Cardiac muscle cell (in vitro differentiated cells and primary cell): ENCODE measurements at places on chromosomes 6 and 20.
A peak's percentile ranks its signal among the peaks of the same experiment; 100 is the strongest.

- peaks cover 24% of the 10 kb centered on the region for H3K4me1 ChIP-seq
- peak overlapping the region; percentile 31 for H3K27ac ChIP-seq
- H3K27me3 ChIP-seq: no peaks in the 10 kb centered on the region
- H3K36me3 ChIP-seq: no peaks in the 10 kb centered on the region
- peak; percentile 85 for DNase-seq
Observed at GRCh38 chr20:62025832-62026563, 39.7 kb downstream of the TAF4 start.

GRCh38 chr6:93416571-93417420 lies 2.6 kb downstream of the EPHA7 start:
- peak overlapping the region; percentile 70 for H3K27ac ChIP-seq
- DNase-seq: peak; percentile 30

- H3K27ac ChIP-seq: no peak overlapping the region
- H3K36me3 ChIP-seq: no peaks in the 10 kb centered on the region
- no peaks in the 10 kb centered on the region for H3K27me3 ChIP-seq
- DNase-seq: peak; percentile 26
- H3K4me1 ChIP-seq: no peaks in the 10 kb centered on the region
Observed at GRCh38 chr6:137571854-137572253, 77.7 kb upstream of the OLIG3 start.

GRCh38 chr20:38126932-38127621 lies 38.0 kb downstream of the TGM2 start:
- peaks cover 9% of the 10 kb centered on the region for H3K36me3 ChIP-seq
- peak; percentile 86 for DNase-seq
- no peak overlapping the region for H3K4me3 ChIP-seq
- peaks cover 20% of the 10 kb centered on the region for H3K4me1 ChIP-seq

GRCh38 chr20:39214828-39215227 lies 252.7 kb downstream of the DHX35 start:
- no peaks in the 10 kb centered on the region for H3K36me3 ChIP-seq
- no peak overlapping the region for H3K4me3 ChIP-seq
- H3K4me1 ChIP-seq: no peaks in the 10 kb centered on the region

DNA sequence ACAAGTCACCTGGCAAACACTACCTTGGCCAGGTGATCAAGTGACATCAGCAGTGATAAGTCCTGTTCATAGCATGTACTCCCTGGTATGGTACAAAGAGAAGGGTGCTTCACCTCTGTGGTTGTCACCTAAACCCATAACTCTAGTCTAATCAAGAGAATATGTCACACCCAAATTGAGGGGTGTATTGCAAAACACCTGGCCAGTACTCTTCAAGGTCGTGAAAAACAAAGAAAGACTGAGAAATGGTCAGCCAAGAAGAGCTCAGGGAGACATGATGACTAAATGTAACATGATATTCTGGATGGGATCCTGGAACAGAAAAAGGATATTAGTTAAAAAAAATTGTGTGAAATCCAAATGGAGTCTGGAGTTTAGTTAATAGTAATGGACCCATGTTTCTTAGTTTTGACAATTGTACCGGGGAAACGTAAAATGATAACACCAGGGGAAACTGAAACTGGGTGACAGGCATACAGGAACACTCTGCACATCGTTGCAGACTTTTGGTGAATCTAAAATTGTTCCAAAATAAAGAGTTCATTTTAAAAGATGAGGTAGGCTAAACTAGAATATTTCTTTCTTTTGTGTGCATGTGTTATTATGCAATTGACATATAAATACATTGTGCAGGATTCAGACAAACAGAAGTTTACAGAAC lies 262.0 kb downstream of the CDC5L start:
- DNase-seq: peak; percentile 68
- H3K4me1 ChIP-seq: no peaks in the 10 kb centered on the region
- no peaks in the 10 kb centered on the region for H3K27me3 ChIP-seq
- no peak overlapping the region for H3K27ac ChIP-seq
- no peaks in the 10 kb centered on the region for H3K36me3 ChIP-seq
- no peak overlapping the region for H3K4me3 ChIP-seq

DNA sequence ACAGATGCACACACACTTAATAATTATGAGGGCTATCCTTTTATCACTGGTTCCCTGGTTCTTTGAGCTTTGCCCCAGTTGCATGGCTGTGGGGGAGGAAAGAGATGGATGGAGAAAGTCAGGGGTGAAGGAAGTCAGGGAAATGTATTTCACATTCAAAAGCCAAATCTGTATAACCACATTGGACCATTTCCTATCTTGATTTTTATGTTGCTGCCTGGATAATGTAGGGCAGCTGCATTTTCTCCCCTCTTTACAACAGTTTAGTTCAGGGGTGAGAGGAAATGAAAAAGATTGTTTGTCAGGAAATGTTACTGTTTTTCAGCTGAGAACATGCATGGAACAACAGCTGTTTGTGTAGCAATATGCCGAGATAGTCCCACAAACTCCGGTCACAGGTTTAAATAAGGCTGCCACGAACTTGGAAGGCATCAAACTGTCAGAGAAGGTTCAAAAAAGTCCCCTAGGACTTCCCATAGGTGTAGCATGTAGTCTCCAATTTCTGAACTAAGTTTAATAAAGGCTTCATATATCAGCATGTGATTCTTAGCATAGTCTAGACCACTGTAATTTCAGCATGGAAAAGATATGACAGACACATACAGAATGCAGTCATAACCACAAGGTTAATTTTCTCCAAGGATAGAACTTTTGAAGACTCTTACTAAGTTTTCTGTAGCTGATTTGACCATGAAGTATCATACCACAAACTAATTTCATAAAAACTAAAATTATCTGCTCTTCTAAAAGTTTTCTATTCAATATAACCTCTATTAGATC lies 82.1 kb upstream of the COL21A1 start:
- H3K27ac ChIP-seq: no peak overlapping the region
- no peak overlapping the region for H3K4me3 ChIP-seq
- no peaks in the 10 kb centered on the region for H3K4me1 ChIP-seq
- no peaks in the 10 kb centered on the region for H3K27me3 ChIP-seq
- DNase-seq: peak; percentile 88

- H3K4me1 ChIP-seq: peaks cover 63% of the 10 kb centered on the region
- H3K27me3 ChIP-seq: no peaks in the 10 kb centered on the region
Observed at GRCh38 chr20:37727957-37728634, 34.3 kb downstream of the CTNNBL1 start.

DNA sequence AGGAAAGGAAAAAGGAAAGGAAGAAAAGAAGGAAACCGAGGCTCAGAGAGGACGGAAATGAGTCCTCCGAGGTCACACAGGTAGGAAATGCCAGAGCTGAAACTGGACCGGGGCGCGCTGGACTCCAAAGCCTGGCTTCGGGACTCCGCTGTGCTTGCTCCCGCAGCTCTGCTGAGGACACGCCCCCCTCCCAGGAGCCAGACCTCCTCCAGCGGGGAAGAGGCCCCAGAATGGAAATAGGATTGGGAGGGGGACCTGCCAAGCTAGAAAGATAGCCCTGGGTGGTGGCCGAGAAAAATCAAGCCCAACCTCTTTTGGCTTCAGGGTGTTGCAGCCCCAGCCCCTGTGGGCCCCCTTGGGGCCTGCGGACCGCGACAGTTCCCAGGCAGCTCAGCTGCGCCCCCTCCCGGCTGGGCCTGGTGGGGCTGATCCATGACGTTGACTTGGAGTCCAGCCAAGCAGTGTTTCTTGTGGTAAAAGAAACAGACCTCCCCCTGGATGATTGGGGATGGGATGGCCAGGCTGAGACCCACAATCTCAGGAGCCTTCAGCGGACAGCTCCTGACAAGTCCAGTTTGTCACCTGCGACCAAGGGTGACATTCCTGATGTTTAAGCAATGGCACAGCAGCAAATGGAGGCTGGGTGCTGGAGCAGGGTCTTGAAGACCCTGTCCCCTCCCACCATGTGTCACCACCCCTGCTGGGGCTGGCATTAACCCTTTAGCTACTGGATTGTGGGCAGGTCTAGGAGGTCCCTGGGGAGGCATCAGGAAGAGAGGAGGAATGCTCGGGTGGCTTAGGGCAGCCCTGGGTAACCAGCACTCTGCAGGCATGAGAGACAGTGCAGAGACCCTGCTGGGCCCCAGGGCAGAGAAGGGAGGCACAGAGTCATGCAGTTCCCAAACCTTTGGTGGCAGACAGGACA lies 55.4 kb downstream of the RIPOR3 start:
- H3K27me3 ChIP-seq: no peaks in the 10 kb centered on the region
- H3K36me3 ChIP-seq: no peaks in the 10 kb centered on the region
- peaks cover 39% of the 10 kb centered on the region for H3K4me1 ChIP-seq
- peak overlapping the region; percentile 85 for H3K27ac ChIP-seq
- no peak overlapping the region for H3K4me3 ChIP-seq

GRCh38 chr6:7624796-7625710 lies 35.1 kb downstream of the SNRNP48 start:
- no peaks in the 10 kb centered on the region for H3K4me1 ChIP-seq
- no peak overlapping the region for H3K27ac ChIP-seq
- no peaks in the 10 kb centered on the region for H3K27me3 ChIP-seq
- no peak for DNase-seq
- H3K4me3 ChIP-seq: no peak overlapping the region

DNA sequence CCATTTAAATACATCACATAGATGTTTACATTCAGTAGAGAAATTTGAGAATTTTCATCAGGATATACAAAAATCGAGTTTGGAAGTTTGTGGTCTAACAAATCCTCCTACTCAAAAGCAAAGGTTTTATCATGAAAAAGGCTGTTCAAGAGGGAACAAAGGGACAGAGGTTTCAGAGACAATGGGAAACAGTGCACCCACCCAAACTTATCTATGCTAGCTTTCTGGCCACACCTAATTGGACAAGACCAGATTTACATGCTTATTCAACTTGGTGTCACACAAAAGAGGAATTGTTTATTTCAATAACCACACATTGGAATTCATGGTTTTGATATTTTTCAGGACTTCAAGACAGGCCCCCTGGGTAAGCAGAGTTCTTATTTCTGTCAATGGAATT lies 28.4 kb upstream of the RSPO3 start:
- DNase-seq: no peak
- H3K4me1 ChIP-seq: no peaks in the 10 kb centered on the region
- no peak overlapping the region for H3K27ac ChIP-seq
- no peaks in the 10 kb centered on the region for H3K36me3 ChIP-seq
- no peaks in the 10 kb centered on the region for H3K27me3 ChIP-seq

GRCh38 chr6:54419885-54420284 lies 111.6 kb downstream of the TINAG start:
- no peak overlapping the region for H3K4me3 ChIP-seq
- no peaks in the 10 kb centered on the region for H3K27me3 ChIP-seq
- H3K27ac ChIP-seq: no peak overlapping the region
- peak; percentile 90 for DNase-seq
- no peaks in the 10 kb centered on the region for H3K4me1 ChIP-seq
- H3K36me3 ChIP-seq: no peaks in the 10 kb centered on the region
